Dermis microvascular lymphatic vessel endothelial cell (primary cell): ENCODE measurements at places on chromosomes 5 and 9. TPM values are rescaled to one million over a fixed set of nuclear protein-coding genes. Genes with fewer than 3 reads are reported as not detected.

PCDHB4 gene
- under 0.01 and 0.13 TPM in 2 replicates for total RNA-seq

DNA sequence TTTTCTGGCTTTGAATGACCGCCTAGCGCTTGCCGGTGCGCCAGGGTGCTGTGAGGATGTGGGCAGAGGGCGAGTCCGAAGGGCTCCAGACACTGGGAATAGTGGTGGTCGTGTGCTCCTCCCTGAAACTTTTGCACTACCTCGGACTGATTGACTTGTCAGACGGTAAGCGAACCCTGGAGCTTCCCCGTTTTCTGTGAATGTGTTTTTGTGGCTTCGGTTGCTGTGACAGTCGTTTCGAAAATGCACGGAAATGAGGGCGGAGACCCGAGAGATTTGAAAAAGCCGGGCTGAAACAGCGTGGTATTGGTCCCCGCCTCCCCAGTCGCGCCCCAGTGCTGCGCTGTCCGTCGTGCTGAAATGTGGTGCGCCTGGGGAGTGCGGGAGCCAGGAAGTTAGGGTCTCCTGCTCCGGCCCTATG, 102.5 kb upstream of the GABRP start:
- peak; percentile 57 for DNase-seq

- no peak for DNase-seq
Observed at GRCh38 chr9:104923289-104923688, 4.7 kb downstream of the ABCA1 start.

- no peak for DNase-seq
Observed at GRCh38 chr5:134115806-134116175, 1.3 kb downstream of the TCF7 start.

IL3 gene
- not detected in 2 replicates for total RNA-seq

- DNase-seq = no peak
Observed at GRCh38 chr9:4413856-4414255, 76.4 kb upstream of the SLC1A1 start.

PTGDS gene
- 0.13 and 0.25 TPM in 2 replicates for total RNA-seq

DNA sequence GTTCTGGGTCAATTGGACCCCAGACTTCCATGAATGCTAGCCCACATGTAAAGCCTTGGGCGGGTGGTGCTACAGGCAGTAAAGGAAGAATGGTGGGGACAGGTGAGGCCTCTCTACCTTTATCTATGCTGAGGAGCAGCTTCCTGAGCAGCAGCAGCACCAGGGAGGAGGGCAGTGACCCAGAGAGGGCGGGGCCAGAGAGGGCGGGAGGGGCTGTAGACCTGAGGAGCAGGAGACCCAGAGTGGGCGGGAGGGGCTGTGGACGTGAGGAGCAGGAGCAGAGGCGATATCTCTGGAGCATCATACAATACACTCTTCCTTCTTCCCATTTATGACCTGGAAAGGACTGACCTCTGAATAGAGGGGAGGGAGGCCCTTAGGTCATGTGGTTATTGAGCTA, 165.9 kb downstream of the MTRR start:
- no peak for DNase-seq

DNA sequence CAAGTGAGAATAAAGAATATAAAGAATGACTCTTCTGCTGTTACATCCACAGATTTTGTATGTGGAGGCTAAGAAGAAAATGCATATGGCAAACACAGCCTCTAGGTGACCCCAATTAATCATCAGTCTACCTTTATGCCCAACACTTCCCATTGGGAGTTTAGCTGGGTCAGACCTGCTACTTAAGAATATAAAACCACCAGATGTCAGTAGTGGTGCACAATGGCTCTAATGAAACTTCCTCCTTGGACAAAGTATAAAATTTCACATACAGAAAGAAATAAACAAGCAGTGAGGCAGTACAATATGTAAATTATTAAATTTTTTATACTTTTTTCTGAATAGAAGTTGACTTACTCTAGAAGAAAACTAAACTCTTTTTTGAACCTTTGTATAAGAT, 539.9 kb downstream of the BRINP1 start:
- no peak for DNase-seq

DNA sequence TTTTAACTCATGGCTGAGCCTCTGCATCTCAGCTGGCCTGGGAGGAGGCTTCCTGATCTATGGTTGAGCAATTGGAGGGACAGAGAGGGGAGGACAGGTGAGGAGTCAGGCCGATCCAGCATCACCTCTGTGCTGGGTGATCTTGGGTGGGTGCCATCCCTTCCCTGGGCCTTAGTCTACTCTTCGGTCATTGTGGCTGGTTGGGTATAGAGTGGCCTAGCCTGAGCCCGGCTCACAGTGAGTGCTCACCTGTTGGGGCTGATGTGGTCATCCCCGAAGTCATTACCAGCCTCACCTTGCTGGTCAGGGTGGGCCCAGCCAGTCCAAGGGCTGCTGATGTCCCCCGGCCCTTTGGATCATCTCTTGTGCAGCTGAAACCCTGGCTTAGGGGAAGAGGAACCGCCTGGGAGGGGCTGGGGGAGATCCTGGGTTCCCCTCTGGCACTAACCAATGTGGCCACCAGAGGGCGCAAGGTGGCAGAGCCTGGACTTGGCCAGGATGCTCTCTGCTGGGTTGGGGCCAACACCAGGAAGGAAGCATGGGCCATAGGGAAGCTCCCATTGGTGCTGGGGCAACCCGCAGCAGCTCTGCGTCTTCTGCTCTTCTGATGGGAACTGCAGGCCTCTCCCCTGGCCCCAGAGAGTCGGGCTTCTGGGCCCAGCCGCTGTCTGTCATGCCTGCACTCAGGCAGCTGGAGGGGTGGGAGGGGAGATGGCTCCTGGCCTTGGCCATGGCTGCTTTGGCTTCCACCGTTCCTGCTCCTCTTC, 17.3 kb upstream of the ODF2 start:
- DNase-seq = peak; percentile 73

GRCh38 chr5:150149618-150150017, 6.0 kb downstream of the PDGFRB start:
- DNase-seq = no peak

DNA sequence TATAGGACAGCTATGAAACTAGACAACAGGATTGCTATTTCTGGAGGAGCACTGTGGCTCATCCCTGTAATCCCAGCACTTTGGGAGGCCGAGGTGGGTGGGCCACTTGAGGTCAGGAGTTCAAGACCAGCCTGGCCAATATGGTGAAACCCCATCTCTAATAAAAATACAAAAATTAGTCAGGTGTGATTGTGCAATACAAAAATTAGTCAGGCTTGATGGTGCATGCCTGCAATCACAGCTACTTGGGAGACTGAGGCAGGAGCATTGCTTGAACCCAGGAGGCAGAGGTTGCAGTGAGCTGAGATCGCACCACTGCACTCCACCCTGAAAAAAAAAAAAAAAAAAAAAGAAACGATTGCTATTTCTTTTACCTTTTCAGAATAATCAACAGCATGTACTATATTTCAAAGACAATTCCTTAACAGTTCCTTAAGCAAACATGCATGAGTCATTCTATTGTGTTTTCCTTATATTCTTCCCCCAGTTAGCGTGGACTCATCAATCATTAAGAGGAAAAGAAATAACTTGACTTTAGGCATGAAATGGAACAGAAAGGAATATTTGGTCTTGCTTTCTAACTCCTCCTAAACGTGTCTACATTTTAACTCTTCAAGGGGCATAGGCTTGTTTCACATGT, 162.6 kb downstream of the TAF11L14 start:
- DNase-seq = no peak

DNA sequence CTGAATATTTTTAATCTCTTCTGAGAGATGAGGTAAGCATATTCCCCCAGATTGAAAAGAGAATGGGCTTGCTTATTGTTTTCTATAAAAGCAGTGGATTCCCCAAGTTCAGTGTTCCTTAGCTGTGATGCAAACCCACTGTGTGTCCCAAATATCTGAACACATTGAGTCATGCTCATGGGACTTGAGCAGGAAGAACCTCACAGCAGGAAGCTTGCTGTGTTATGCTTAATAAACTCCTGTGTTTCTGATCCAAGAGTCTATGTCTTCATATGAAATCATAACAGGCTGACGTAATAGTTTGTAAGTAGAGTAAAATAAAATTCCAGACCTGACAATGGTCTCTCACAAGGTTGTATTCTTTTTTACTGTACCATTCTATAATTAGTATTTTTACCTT, 24.8 kb upstream of the LOX start:
- DNase-seq = no peak

MARVELD2 gene
- 0.90 and 1.6 TPM in 2 replicates for total RNA-seq

DNA sequence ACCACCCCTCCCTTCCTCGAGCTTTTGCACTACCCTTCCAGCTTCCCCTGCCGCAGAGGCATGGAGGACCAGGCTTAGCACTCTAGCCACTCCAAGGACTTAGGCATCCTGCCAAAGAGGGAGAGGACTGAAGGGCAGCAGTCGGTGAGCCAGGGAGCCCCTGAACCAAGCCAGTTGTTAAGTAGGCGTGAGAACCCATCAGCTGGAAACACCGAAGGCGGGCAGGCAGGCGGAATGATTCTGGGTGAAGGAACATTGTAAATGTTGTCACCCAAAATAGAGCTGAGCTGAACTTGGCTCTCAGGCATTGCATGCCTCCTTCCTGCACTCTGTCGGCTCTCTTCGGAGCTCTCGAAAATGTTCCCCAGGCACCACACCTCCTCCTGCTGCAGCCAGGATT, 42.8 kb downstream of the NRG2 start:
- DNase-seq = no peak

PDE6A gene
- total RNA-seq = under 0.01 and 0.13 TPM in 2 replicates
